ENCODE measurements at places on chromosomes 11 and 22. TPM values are rescaled to one million over a fixed set of nuclear protein-coding genes. Genes with fewer than 3 reads are reported as not detected.
A peak's percentile ranks its signal among the peaks of the same experiment; 100 is the strongest.

Gene OR51B5
- total RNA-seq, result 1.0 TPM

DNA sequence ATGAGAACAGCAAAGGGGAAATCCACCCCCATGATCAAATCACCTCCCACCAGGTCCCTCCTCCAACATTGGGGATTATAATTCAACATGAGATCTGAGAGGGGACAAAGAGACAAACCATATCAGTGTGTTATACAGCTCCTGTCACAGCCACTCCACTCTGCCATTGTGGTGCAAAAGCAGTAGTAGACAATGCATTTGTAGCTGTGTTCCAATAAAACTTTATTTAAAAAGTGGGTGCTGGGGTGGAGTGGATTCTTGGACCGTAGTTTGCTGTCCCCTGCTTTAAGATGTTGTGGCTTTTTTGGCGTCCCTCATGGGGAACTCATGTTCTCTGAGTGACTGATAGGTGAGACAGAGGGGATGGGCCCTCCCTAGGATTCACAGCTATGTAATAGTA lies 399.1 kb downstream of the SOX6 start:
- no peak overlapping the region for H3K27ac ChIP-seq
- H3K27me3 ChIP-seq, result no peaks in the 10 kb centered on the region
- H3K4me1 ChIP-seq, result no peaks in the 10 kb centered on the region
- no peak for DNase-seq

DNA sequence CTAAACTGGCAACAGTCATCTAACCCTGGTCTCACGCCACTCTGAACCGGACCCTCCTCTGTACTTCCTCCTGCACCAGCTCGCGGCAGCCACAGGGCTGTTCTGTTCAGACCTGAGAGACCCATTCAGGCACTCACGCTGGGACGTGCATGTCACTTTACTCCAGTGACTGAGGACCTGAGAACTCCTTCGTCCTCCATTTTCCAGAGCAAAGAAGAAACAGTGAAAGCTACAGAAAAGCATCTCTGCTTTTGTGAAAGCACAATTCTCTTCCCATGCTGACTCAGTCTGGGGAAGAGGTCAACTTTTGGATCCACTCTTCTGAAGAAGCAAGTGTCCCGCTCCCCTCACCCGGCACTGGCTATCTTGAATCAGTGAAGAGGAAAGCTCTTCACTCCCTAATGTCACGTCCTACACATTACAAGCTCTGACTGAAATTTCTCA lies 24.5 kb downstream of the PISD start:
- no peaks in the 10 kb centered on the region for H3K27me3 ChIP-seq
- peak overlapping the region; percentile 37 for H3K4me3 ChIP-seq
- no peaks in the 10 kb centered on the region for H3K36me3 ChIP-seq
- no peak for DNase-seq

DNA sequence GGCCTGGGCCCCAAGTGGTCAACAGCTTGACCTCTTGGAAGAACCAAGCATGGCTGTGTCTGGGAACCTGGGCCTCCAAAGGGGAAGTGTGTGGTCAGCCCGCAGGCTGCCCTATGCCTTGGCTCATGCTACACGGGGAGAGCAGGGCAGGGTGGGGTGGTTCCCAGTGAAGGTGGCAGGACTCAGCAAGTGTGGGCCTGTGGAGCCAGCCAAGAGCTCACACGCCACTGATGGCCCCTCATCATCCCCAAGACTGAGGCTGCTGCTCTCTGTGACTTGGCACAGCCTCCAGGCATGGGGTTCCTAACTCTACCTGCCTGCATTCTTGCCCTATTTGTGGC lies 15.9 kb upstream of the DGCR8 start:
- H3K4me3 ChIP-seq, result no peak overlapping the region
- DNase-seq, result no peak
- no peaks in the 10 kb centered on the region for H3K27me3 ChIP-seq
- H3K4me1 ChIP-seq, result no peaks in the 10 kb centered on the region

DNA sequence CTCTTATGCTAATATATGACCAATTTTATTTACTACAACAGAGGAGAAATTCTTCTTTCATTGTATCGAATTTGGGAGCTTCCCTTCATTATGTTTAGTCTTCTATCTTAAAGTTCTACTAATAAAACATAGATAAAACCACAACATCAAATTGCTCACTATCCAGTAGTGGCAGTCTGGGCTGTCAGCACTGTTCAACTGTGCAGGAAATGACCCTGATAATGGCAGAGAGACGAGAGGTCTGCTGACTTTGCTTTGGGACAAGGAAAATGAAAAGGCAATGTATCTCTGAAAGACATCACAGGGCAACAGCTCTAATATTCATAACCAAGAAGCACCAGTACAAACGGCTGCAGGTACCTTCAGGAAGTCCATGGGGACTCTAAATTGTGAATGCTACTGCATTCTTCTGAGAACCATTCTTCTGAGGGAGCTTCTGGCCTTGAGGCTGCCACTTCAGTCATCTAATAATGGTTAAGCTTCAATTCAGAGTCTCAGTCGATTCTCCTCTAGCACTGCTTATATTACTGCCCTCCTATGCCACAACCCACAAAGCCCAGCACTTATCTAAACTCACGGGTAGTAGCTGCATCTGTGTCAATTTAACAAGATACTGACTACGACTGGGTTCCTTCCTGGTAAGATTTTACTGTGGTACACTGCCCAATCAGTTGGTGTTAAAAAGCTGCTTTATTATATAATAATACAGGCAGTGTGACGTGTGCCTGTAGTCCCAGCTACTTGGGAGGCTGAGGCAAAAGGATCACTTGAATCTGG lies 44.2 kb downstream of the CKAP5 start:
- no peak overlapping the region for H3K27ac ChIP-seq
- DNase-seq, result no peak
- H3K4me3 ChIP-seq, result no peak overlapping the region
- no peaks in the 10 kb centered on the region for H3K4me1 ChIP-seq
- H3K27me3 ChIP-seq, result no peaks in the 10 kb centered on the region

DNA sequence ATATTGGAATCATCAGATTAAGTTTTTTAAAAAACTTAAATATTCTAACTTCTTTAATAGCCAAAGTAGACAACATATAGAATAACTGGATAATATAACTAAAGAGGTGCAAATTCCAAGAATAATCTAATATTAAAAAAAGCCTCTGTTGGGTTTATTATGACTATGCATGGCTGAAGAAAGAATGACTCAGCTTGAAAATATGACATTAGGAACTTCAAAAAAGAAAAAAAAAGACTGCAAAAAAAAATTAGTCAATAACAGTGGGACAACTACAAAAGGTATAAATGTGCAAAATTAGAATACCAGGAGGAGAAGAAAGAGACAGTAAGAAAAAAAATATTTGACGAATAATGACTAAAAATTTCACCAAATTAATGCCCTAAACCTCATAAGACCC lies 1178.0 kb downstream of the JRKL start:
- H3K27me3 ChIP-seq, result no peaks in the 10 kb centered on the region
- H3K36me3 ChIP-seq, result no peaks in the 10 kb centered on the region
- H3K27ac ChIP-seq, result no peak overlapping the region
- DNase-seq, result no peak
- no peaks in the 10 kb centered on the region for H3K4me1 ChIP-seq

DNA sequence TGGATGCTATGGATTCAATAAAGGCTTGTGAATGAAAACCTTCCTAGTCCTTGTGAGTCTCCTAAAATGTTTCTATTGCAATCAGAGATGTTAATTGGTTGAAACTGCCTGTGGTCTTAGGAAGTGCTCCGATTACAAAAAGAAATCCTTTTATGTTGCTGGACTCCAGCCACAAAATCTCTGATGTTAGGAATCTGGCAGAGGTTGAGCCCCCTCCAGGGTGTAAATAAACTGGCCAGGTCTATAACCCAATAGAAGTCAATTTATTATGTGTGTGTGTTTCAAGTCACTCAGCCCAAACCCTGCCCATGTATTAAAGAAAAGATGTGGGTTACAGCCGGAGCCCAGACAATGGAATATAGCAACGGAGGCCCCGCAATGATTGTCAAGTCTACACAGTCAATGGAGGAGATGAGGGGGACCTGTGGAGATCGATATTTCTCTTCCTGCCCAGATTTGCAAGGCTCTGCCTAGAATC lies 218.1 kb upstream of the SORL1-AS1 start:
- H3K27me3 ChIP-seq, result no peaks in the 10 kb centered on the region
- no peaks in the 10 kb centered on the region for H3K36me3 ChIP-seq
- no peak overlapping the region for H3K4me3 ChIP-seq
- DNase-seq, result no peak

GRCh38 chr22:38490915-38491314 lies 15.2 kb downstream of the DDX17 start:
- H3K4me1 ChIP-seq, result no peaks in the 10 kb centered on the region
- DNase-seq, result no peak
- H3K4me3 ChIP-seq, result no peak overlapping the region
- H3K27me3 ChIP-seq, result no peaks in the 10 kb centered on the region
- peak overlapping the region; percentile 42 for H3K27ac ChIP-seq

GRCh38 chr11:18312012-18312411 lies 9.9 kb downstream of the HPS5 start:
- no peak for DNase-seq
- H3K27me3 ChIP-seq, result no peaks in the 10 kb centered on the region
- H3K27ac ChIP-seq, result peak overlapping the region; percentile 91
- H3K4me1 ChIP-seq, result peaks cover 11% of the 10 kb centered on the region
- H3K36me3 ChIP-seq, result no peaks in the 10 kb centered on the region
- peak overlapping the region; percentile 4 for H3K4me3 ChIP-seq

- peak overlapping the region; percentile 52 for H3K27ac ChIP-seq
- peaks cover 12% of the 10 kb centered on the region for H3K4me1 ChIP-seq
- no peak for DNase-seq
- no peaks in the 10 kb centered on the region for H3K36me3 ChIP-seq
- no peaks in the 10 kb centered on the region for H3K27me3 ChIP-seq
Measured at GRCh38 chr11:130181295-130182272, 22.0 kb downstream of the ST14 start.

- H3K36me3 ChIP-seq, result no peaks in the 10 kb centered on the region
- no peaks in the 10 kb centered on the region for H3K27me3 ChIP-seq
- DNase-seq, result peak; percentile 49
Measured at GRCh38 chr22:49969751-49970527, 9.4 kb downstream of the PIM3 start.

DNA sequence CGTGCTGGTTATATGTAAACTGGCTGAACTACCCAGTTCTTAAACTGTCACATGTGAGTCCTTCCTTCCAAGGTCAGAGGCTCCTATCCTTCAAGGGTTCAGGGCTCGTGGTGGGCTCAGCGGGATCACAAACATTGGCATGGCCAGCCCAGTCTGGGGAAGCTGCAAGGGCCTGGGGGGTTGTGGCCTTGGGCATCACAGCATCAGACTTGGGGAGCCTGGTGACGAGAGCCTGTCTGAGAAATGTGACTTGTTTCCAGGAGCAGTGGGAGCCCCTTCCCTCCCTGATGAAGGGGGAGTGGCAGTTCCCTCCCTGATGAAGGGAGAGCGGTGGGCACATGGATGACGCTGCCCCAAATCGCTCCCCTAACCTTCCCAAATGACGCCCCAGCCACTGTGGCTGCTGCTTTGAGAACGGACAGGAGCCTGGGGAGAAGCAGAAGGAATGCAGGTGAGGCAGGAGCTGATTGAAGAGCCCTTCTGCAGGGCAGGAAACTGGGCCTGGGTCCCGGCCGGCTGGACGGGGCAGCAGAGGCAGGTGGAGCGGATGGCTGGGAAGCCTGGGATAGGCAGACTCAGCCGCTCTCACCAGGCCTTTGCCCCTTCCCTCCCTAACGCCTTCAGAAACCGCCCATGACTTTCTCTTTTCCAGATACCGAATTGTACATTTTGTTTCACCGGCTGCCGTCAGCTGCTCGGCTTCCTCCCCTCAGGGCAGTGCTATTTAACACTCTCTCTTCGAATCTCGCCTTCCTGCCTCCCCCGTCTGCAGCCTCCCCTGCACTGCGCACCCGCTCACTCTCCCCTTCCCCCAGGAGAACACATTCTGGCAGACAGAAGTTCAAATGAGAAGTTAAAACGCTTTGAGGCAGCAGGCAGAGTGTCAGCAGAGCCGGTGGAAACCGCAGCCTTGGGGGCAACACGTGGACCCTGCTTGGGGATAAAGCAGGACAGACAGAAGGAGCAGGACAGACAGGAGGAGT lies 1486.7 kb downstream of the BRD1 start:
- no peaks in the 10 kb centered on the region for H3K36me3 ChIP-seq
- no peaks in the 10 kb centered on the region for H3K4me1 ChIP-seq
- no peak overlapping the region for H3K27ac ChIP-seq

Gene SLC6A5
- total RNA-seq, result not detected

Gene TSGA10IP
- total RNA-seq, result not detected

Gene EIF1AD
- total RNA-seq, result 31.0 TPM

DNA sequence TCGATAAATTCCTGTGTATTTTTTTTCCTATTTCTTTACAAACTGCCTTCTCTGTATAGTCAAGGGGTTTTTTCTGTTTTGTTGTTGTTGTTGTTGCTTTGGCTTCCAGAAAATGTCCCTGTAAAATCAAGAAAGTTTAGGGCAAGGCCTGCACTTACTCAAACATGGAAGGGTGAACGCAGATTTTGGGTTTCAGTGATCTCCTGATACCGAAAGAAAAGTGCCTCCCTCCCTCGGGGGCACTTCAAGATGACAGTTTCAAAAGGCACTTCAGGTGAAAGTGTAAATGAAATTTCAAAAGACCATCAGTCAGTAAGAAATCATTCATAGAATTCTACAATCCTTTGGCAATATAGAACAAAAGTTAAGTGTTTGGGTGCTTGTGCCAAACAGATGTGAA lies 43.4 kb upstream of the TMPRSS4 start:
- no peaks in the 10 kb centered on the region for H3K36me3 ChIP-seq
- H3K27ac ChIP-seq, result no peak overlapping the region
- no peak overlapping the region for H3K4me3 ChIP-seq
- no peaks in the 10 kb centered on the region for H3K4me1 ChIP-seq

DNA sequence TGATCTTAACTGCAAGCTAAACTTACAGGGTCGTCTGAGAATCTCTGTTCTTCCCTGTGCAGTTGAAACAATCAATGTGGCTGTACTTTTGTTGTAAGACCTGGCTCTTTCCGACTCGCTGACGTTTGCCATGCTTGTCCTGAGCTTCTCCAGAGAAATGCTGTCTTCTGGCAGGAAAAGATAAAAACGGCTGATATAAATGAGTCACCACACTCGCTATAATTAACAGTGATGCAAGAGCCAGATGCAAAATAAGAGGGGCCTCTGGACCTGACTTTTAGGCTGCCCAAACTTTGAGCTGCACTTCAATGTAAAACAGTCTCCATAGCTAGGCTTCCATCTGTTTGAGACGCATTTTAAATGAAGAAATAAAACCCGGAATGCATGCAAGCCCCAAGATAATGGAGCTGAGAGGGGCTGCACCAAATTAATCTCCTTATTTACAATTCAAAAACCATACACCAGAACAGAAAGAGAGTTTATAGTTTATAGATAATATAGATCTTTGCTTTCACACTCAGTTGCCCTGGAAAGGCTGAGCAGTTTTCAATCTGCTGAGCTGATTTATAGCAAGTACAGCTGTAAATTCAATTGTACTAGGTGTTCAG lies 48.5 kb downstream of the WT1 start:
- H3K4me3 ChIP-seq, result no peak overlapping the region
- H3K27ac ChIP-seq, result no peak overlapping the region
- DNase-seq, result no peak
- H3K4me1 ChIP-seq, result no peaks in the 10 kb centered on the region
- H3K36me3 ChIP-seq, result no peaks in the 10 kb centered on the region

- H3K27ac ChIP-seq, result no peak overlapping the region
- H3K4me1 ChIP-seq, result no peaks in the 10 kb centered on the region
- H3K4me3 ChIP-seq, result no peak overlapping the region
- DNase-seq, result peak; percentile 34
Measured at GRCh38 chr11:112219476-112220232, 6.6 kb upstream of the PTS start.

Measured in breast epithelium (tissue), 4 donors.